ENCODE measurements at places on chromosomes 4 and X. TPM values are rescaled to one million over a fixed set of nuclear protein-coding genes. Genes with fewer than 3 reads are reported as not detected.

The CLDN22 gene
- not detected for total RNA-seq

The GAGE12F gene
- not detected for total RNA-seq

DNA sequence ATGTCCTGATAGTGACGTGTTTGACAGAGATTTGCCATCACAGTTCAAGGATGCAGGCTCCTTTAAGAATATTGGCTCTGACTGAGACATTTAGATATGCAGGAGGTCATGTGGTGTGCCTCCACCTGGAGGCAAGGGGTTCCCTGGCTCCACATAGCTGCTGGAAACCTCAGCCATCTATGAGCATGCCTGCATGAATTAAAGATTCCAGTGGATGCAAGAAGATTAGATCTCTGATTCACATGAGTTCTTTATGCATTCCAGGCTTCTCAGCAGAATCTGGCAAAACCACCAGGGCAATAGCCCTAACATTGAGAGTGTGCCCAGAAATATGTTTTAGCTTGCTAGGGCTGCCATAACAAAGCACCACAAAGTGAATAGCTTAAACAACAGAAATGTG is 298.5 kb upstream of the AADAT start:
- H3K4me3 ChIP-seq, result no peak overlapping the region
- no peaks in the 10 kb centered on the region for H3K27me3 ChIP-seq
- no peaks in the 10 kb centered on the region for H3K36me3 ChIP-seq

- H3K36me3 ChIP-seq, result no peaks in the 10 kb centered on the region
- no peaks in the 10 kb centered on the region for H3K4me1 ChIP-seq
- H3K27me3 ChIP-seq, result no peaks in the 10 kb centered on the region
- no peak overlapping the region for H3K4me3 ChIP-seq
- no peak for DNase-seq
Observed at GRCh38 chr4:17447056-17447455, 64.8 kb downstream of the QDPR start.

DNA sequence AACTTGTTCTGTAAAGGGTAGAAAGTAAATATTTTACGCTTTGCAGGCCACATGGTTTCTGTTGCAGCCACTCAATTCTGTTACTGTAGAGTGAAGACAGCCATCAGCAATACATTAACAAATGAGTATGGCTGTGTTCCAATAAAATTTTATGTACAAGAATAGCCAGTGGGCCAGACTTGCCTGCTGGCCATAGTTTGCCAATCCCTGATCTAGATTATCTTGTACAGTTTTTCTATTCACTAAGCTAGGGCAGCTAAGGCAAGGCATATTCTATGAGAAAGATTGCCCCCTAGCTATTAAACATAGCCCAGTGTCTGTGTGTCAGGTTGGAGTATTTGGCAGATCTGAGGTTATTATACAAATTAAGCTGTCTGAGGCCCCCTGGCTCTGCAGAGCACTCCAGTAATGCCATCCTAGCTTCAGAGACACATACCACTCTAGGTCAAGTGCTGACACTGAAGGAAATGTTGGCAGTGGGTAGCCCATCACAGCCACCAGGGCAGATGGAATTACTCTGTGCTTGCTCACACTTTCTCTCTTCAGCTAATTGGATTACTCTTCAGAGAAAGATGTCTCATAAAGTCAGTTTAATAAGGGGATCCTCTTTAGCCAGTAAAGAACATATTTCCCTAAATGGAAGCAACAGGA is 40.7 kb downstream of the MTTP start:
- H3K4me1 ChIP-seq, result no peaks in the 10 kb centered on the region
- peaks cover 86% of the 10 kb centered on the region for H3K36me3 ChIP-seq
- no peak overlapping the region for H3K4me3 ChIP-seq
- DNase-seq, result no peak
- H3K27ac ChIP-seq, result no peak overlapping the region

GRCh38 chrX:136755411-136755810 is 25.3 kb downstream of the ARHGEF6 start:
- no peaks in the 10 kb centered on the region for H3K4me1 ChIP-seq
- no peaks in the 10 kb centered on the region for H3K36me3 ChIP-seq
- no peak for DNase-seq
- no peak overlapping the region for H3K27ac ChIP-seq
- H3K4me3 ChIP-seq, result no peak overlapping the region

DNA sequence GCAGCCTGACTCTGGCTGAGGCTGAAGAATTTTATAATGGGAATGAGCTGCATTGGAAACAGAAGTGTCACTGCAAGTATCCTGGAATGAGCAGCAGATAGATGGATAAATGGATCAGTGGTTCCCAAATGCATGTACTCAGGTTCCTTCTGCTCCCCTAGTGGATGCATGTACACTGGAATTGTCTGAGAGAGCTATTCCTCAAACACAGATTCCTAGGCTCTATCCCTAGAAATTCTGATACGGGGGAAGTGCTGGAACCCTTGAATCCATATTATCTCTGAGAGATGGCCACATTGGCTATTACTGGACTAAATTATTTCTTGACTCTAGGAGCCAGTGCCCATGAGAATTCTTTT is 64.8 kb downstream of the TMEM131L start:
- no peaks in the 10 kb centered on the region for H3K27me3 ChIP-seq
- no peak overlapping the region for H3K4me3 ChIP-seq
- H3K4me1 ChIP-seq, result peaks cover 3% of the 10 kb centered on the region
- H3K36me3 ChIP-seq, result no peaks in the 10 kb centered on the region
- H3K27ac ChIP-seq, result peak overlapping the region; percentile 53
- no peak for DNase-seq
